ENCODE measurements at places on chromosomes 4 and X.

GRCh38 chrX:29652484-29652883, 562.9 kb upstream of the MAGEB2 start:
- DNase-seq = no peak

DNA sequence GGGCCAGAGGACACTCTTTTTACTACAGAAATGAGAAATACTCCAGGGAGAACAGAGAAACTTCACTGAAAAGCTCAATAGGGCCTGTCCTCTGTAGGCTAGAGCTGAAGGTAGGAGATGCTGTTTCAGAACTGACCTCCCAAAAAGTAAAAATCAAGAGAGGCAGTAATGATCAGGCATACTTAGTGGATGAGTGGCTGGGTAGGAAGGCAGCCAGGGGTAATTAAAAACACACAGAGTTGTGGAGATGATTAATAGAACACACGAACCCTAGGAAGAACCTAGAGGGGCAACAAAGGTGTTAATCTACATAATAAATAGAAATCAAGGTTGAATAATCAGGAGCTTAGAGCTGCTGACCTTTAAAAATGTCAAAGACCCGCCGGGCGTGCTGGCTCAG, 582.4 kb upstream of the ADGRL3 start:
- no peak for DNase-seq

GRCh38 chr4:186790630-186791029, 67.0 kb upstream of the FAT1 start:
- DNase-seq = no peak

DNA sequence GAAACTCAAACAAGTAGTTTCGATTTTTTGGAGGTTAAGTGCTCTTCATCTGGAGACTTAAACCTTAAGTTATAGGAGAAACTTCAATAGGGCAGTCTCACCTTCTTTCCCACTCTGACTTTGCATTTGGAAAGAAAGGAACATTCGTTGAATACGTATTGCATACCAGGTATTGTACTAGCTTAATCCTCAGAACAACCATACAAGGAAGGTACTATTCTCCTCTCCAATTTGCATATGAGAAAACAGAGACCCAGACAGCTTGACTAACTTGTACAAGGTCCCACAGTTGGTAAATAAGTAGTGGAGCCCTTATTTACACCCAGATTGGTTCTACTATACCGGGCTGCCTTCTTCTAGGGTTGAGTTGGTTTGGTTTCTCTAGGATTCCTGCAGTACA, 32.6 kb downstream of the AMOT start:
- no peak for DNase-seq

DNA sequence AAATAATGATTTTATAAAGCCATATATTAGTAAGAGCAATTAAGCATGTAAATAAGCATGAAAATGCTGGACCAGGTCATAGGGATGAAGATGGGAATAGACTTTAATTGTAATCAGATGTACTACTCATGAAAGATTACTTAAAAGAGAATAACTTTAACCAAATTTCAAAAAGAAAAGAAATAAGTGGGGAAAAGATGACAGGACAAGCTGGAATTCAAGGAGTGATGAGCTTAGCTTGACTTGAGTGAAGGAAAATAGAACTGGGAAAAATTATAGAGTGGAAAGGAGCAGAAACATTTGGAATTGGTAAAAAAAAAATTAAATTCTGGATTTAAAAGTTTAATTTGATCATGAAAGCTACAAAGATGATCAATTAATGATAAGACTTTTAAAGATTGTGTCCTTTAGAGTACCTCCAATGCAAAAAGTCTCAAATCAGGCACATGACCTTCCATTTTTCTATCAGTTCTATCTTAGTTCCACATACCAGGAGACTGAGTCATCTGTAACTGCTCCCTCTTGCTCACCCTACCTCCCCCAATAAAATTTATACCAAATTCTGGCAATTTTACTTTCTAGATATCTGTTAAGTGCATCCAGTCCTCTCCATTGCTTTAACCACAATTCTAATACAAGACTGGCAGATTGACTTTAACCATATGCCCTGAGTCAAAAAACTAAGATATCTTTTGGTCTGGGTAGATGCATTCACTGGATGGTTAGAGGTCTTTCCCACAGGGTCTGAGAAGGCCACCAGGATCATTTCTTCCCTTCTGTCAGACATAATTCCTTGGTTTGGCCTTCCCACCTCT, 56.4 kb upstream of the SLIT2 start:
- DNase-seq = no peak

- DNase-seq = no peak
Measured at GRCh38 chrX:46202733-46203514, 342.3 kb downstream of the ZNF674 start.

- DNase-seq = no peak
Measured at GRCh38 chr4:114595207-114595606, 3.4 kb upstream of the UGT8 start.

GRCh38 chrX:2766906-2767305, 15.1 kb downstream of the XG start:
- DNase-seq = no peak

DNA sequence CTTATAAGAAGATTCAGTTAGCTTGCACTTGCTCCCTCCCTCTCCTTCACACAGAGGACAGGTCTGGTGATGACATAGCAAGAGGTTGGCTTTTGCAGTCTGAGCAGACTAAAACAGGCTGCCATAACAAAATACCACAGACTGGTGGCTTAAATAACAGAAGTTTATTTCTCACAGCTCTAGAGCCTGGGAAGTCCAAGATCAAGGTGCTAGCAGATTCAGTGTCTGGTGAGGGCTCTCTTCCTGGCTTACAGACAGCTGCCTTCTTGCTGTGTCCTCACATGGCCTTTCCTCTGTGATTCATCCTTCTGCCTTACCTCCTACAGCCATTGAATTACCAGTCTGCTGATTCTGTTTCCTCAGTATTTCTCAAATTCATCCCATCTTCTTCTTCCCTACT, 13.1 kb downstream of the RP2 start:
- DNase-seq = no peak

DNA sequence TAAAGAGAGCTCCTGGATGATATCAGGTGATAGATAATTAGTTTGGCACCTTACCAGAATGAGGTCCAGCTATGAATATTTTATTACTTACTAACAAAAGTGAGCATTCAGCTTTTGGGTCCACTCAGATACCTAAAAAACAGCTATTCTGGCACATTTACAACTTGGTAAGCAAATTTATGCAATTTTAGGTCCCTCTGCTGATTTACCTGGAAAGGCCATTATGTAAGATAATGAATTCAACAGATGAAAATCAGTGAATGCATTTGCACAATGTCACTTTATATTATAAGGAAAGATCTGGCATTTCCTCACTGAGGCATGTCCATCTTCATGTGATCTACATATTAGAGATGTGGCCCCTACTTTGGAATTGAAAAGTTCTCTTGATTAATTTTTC, 517.0 kb downstream of the SPRY1 start:
- no peak for DNase-seq

DNA sequence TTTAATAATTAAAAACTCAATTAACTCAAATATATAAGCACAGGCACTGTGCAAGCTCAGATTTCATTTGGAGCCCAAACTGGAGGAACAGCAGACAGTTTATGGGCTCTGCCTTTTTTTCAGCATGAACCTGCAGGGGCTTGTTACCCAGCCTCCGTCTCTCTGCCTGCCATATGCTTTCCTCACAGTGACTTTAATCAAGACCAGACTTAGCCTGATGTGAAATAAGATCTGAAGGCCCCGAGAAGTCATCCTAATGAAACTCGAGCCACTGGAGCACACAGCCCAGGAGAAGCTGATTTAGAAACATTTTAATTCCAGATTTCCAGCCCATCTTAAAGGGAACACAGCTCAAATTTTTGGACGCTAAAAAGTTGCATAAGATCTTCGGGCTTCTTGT, 55.6 kb downstream of the SPATA18 start:
- DNase-seq = no peak

- no peak for DNase-seq
Measured at GRCh38 chrX:151875270-151876026, 37.2 kb upstream of the MAGEA4 start.

Data from stimulated activated CD4-positive, alpha-beta T cell treated with anti-CD3 and anti-CD28 coated beads, Interleukin-15, amount 100 ng/mL, for 48 hours (primary cell).